ENCODE measurements at places on chromosomes 11 and 22. TPM values are rescaled to one million over a fixed set of nuclear protein-coding genes. Genes with fewer than 3 reads are reported as not detected.

DNA sequence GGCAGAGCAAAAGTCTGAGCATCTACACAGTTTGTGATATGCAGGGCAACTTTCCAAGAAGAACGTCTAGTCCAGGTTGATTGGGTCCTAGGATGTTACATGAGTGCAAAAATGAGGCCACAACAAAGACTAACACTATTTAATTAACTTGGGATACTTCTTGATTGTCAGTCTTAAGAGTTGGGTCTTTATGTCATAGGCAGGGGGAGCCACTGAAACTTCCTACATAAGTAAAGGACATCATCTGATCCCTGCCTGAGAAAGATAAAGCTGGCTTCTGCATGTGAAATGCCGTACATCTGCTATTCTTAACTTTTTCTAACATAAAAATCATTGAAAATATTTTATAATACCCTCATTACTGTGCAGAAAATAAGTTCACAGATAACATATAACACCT is 525.5 kb downstream of the NTM start:
- no peaks in the 10 kb centered on the region for H3K4me1 ChIP-seq
- no peak overlapping the region for H3K4me3 ChIP-seq
- no peaks in the 10 kb centered on the region for H3K27me3 ChIP-seq
- no peak overlapping the region for H3K27ac ChIP-seq
- H3K36me3 ChIP-seq = no peaks in the 10 kb centered on the region
- DNase-seq = no peak

- peaks cover 6% of the 10 kb centered on the region for H3K36me3 ChIP-seq
- no peak overlapping the region for H3K4me3 ChIP-seq
- DNase-seq = peak; percentile 65
- no peak overlapping the region for H3K27ac ChIP-seq
- H3K4me1 ChIP-seq = peaks cover 5% of the 10 kb centered on the region
These were observed 41.1 kb downstream of the RPS6KA4 start for GRCh38 chr11:64400102-64400501.

- DNase-seq = peak; percentile 51
- H3K4me3 ChIP-seq = no peak overlapping the region
- H3K27ac ChIP-seq = no peak overlapping the region
These were observed 1.8 kb upstream of the RASD2 start for GRCh38 chr22:35538801-35539321.

TRPT1 gene
- total RNA-seq = 31.3 TPM

- no peaks in the 10 kb centered on the region for H3K36me3 ChIP-seq
- DNase-seq = no peak
- no peak overlapping the region for H3K4me3 ChIP-seq
- no peaks in the 10 kb centered on the region for H3K27me3 ChIP-seq
These were observed 600.0 kb downstream of the BRD1 start for GRCh38 chr22:49227670-49228069.

DNA sequence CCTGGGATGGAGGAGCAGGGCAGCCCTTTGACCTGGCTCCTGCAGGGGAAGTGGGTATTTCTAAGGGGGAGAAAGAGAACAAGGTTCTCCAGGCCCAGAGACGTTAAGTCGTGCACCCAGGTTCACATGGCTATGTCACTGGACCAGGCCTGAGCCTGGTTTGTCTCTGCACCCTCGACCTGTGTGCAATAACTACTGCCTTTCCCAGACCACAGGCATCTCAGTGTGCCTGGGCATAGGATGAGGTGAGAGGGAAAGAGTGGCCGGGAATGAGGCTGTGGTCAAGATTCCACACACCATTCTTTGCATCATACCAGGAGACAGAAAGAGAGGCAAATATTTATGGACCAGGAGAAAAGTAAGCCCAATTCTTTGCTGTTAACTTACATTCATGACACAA is 66.8 kb downstream of the PRR5L start:
- DNase-seq = peak; percentile 46
- H3K27me3 ChIP-seq = no peaks in the 10 kb centered on the region
- H3K27ac ChIP-seq = no peak overlapping the region
- H3K4me1 ChIP-seq = peaks cover 32% of the 10 kb centered on the region
- H3K36me3 ChIP-seq = no peaks in the 10 kb centered on the region

GGT5 gene
- 31.5 TPM for total RNA-seq

UBQLN3 gene
- total RNA-seq = not detected

DNA sequence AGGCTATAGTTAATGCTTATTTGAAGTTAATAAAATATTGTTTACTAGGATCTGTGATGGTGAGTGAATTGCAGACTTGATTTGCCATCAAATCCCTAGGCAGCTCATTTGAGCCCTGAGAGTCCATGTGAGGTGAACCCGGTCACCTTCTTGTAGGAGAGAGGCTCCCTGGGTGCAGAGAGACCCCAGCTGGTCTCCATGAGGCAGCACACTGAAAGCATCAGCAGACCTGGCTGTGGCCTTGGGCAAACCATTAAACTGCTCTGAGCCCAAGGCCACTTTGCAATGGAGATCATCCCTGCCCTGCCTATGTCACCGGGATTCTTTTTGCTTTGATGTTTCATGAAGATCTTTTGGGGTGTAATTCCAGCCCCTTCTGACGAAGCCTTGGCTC is 125.2 kb downstream of the MICAL2 start:
- peaks cover 16% of the 10 kb centered on the region for H3K4me1 ChIP-seq
- H3K36me3 ChIP-seq = peaks cover 29% of the 10 kb centered on the region
- DNase-seq = no peak
- peak overlapping the region; percentile 55 for H3K27ac ChIP-seq
- no peak overlapping the region for H3K4me3 ChIP-seq
- H3K27me3 ChIP-seq = no peaks in the 10 kb centered on the region
